Fibroblast of skin of back (primary cell): ENCODE measurements at places on chromosomes 2 and 18.
A peak's percentile ranks its signal among the peaks of the same experiment; 100 is the strongest.

DNA sequence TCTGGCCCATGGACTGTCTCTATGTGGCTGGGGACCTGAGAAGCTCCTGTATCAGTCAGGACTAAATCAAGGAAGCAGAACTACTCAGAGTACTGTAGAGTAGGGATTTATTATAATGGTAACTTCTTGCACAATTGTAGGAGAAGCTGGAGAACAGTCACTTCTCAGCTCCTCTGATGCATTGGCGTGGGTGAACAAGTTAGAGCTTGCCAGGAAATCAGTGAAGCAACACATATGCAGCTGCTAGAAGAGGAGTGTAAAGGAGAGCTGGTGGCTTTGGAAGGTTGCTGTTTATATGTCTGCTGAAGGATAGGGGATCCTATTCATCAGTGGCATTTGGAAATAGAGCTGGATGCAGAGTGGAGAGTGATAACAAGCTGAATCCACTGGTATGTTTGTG, 215.5 kb upstream of the CWC22 start:
- DNase-seq: no peak

DNA sequence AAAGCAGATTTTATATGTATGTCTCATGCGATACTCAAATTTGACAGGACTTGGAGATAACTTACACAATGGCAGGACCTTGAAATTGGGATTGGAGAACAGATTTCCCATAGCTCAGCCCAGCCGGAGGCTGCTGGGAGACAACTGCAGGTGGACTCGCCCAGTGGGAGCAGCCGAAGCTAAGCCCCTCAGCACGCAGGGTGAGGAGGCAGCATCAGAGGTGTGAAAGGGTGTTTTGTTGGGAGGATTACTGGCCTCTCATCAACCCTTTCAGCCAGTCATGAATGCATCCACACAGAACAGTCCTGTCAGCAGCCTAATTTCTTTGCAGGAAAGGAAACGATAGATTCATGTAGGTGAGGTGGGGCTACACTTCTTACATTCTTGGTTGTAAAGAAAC, 110.4 kb upstream of the DYNAP start:
- no peak for DNase-seq

DNA sequence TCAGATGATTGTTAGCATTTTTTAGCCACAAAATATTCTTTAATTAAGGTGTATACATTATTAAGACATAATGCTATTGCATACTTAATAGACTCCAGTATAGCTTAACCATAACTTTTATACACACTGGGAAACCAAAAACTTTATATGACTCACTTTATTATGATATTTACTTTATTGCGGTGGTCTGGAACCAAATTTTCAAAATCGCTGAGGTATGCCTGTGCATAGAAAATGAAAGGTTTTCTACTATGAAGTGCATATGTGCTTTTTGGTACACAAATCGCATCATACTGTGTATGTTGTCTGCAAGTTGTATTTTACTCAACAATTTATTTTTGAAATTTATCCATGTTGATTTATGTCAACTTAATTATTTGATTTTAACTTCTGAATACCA, 875.1 kb downstream of the SLC4A3 start:
- no peak for DNase-seq

- DNase-seq: peak; percentile 99
Measured at GRCh38 chr2:113240915-113241911, 37.5 kb downstream of the PAX8 start.

GRCh38 chr2:233686928-233687327, 5.2 kb downstream of the UGT1A7 start:
- no peak for DNase-seq

DNA sequence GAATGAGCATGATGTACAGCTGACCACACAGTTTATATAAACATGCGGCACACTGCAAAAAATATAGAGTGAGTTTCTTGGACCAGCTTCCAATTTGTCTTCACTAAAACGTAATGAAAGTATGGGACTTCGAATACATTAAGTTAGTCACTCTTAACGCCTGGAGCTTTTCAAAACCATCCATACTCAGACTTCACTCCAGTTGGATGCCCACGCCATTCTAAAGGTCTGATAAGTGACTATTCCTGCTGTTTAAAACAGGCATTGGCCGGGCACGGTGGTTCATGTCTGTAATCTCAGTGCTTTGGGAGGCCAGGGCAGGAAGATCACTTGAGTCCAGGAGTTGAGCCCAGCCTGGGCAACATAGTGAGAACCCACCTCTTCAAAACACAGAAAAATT, 84.6 kb downstream of the MYL12B start:
- DNase-seq: no peak

DNA sequence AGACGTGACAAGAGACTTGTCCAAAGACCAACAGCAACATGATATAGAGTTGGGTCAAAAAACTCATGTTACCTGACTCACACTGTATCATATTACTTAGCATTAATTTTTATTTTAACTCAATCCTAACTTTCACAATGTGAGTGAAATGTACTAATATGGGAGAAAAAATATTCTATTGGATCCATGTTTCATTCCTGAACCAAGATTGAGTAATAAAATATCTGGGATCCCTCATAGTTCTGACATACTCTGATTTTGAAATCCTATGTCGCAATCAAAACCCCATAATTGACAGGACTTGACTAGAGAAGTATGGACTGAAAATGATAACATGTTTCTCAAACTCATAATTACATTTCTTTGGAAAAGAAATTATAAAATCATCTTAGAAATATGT, 190.4 kb downstream of the RIT2 start:
- DNase-seq: no peak

GRCh38 chr2:234135750-234136221, 85.3 kb downstream of the SPP2 start:
- peak; percentile 91 for DNase-seq

- DNase-seq: peak; percentile 64
Measured at GRCh38 chr2:172968061-172968469, 107.6 kb upstream of the MAP3K20 start.

- DNase-seq: peak; percentile 89
Measured at GRCh38 chr2:177543007-177543760, 150.6 kb downstream of the AGPS start.

DNA sequence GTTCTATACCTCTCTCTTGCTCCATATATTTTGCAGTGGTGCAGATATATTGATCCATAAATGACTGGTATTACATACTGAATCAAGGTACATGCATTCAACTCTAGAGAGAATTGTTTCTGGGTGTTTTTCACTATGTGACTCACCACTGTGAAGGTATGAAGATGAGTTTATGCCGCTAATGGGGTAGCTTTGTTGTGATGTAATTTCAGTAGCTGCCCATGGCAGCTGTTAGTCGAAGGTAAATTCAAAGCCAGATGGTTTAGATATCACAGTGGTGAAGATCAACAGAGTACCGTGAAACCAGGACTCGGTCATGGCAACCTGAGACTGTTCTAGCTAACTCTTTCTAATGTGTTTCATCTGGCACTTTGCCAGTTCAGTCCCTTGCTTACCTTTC, 50.4 kb downstream of the PKP4 start:
- DNase-seq: no peak

DNA sequence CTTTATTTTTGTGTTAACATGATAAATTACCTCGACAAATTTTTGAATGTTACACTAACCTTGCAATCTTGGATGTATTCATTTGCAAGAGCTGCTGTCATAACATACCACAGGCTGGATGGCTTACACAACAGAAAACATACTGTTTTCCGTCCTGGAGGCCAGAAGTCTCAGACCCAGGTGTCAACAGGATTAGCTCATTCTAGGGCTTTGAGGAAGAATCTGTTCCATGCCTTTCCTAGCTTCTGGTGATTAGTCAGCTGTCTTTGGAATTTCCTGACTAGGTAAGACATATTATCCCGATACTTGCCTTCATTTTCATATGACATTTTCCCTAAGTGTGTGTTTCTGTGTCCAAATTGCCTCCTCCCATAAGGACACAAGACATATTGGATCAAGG, 188.6 kb upstream of the CDH19 start:
- peak; percentile 1 for DNase-seq

- DNase-seq: no peak
Measured at GRCh38 chr2:233039846-233040530, 7.5 kb downstream of the NEU2 start.

DNA sequence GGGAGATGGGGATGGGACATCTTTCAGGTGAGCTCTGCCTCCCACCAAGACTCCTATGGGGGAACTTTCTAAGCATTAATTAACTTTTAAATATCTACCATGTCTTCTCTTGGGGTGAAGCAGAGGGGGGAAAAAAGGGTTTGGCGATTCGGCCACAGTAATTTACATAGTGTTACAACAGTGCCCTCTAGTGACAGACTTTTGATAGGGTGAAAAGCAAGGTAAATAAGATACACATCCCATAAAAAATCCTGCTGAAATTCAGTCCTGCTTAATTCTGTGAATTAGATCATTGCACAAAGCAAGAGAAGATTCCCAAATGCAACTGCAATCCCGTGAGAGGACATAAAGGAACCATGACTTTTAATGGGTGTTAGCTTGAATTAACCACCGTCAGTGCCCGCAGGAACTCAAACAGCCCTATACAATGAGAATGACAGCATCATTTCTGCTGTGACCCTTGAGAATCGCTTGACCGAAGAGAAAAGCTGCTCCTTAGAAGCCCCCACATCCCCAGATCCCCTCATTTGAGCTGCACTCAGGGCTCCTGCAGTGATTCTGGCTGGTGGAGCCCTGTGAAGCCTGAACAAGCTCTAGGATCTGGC, 32.8 kb downstream of the FAM124B start:
- peak; percentile 47 for DNase-seq

GRCh38 chr2:38535744-38536506, 66.8 kb downstream of the HNRNPLL start:
- peak; percentile 58 for DNase-seq

DNA sequence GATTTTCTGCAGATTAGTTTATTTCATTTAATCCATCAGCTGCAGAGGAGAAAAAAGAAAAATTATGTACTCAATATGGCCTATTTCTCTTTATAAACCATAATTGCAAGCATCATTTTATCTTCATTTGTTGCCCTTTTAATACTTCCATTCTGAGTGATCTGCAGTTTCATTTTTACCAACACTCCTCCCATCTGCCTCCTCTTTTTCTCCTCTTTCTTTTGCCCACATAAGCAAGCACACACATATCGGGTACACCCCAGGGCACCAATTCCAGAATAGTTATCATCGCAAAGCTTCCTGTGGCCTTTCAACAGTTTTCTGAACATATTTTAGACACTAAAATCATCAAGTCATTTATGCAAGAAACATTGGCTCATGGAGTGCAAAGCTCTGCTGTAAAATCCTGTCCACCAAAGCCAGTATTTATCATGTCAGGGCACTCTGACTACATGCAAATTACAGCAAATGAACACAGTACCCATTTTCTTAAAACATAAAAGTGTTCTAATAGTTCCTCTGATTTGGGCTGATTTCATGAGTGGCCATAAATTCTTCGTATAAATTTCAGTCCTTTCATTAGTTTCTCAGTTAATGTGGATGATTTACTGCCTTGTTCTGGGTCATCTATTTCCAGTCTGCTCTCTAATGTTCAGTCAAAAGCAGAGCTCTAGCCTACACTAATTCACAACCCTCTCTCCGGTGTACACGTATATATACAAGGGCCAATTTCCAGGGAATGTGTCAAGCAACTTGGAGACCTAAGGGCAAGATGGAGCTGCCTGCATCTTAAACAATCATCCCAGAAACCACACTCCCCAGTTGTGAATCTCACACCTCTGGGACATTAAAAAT, 281.3 kb downstream of the STK39 start:
- no peak for DNase-seq

- DNase-seq: peak; percentile 99
Measured at GRCh38 chr18:3623769-3624545, 174.0 kb downstream of the TGIF1 start.

DNA sequence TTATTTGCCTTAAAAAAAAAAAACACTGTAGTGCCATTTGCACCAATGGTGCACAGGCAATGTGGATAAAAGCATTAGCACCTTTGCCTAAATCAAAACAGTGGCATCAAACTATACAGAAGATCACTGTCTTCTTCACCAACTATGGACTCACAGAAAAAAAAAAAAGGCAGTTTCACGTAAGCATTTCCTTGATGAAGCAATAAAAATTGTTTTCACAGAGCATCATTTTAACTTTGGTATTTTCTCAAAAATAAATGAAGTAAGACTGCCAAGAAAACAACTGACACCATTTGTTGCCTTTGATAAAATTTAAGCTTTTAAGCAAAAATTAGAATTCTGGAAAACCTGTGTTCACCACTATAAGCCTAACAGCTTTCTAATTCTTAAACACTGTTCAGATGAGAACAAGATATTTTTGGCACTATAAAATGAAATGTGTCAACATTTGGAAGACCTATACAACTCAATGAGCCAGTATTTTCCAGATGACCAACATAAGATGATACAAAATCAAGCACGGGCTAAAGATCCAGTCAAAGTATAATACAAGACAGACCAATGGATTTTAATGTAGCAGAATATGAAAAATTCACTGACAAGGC, 21.1 kb downstream of the METTL8 start:
- no peak for DNase-seq

- DNase-seq: no peak
Measured at GRCh38 chr18:33116376-33116775, 324.1 kb downstream of the CCDC178 start.

GRCh38 chr2:142819411-142819810, 58.1 kb upstream of the KYNU start:
- DNase-seq: no peak

GRCh38 chr2:64655018-64655664, 1.4 kb upstream of the SERTAD2 start:
- DNase-seq: peak; percentile 45

GRCh38 chr2:39422700-39423099, 14.4 kb downstream of the MAP4K3 start:
- no peak for DNase-seq

- DNase-seq: no peak
Measured at GRCh38 chr2:135633582-135633981, 102.3 kb downstream of the R3HDM1 start.

DNA sequence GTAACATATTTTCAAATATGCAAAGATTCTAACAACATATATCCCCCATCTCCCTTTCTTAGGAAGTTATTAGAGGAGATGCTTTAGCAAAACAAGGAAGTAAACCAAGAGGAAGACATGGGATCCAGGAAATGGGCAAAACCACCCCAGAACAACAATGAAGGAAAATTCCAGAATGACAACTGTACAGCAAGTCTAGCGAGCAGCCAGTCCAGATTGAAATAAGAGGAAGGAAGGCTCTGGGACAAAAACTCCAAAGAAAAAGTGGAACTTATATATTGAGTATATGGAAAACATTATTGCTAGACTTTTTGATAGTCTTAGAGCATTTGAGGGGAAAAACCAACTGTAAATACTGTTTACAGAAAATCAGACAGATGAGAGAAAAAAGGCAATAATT, 2.9 kb upstream of the ARPC2 start:
- no peak for DNase-seq
